ENCODE measurements at places on chromosomes 16 and 17. TPM values are rescaled to one million over a fixed set of nuclear protein-coding genes. Genes with fewer than 3 reads are reported as not detected.

NBR1 gene
- 84.7 TPM for total RNA-seq

UNC45B gene
- 0.08 TPM for total RNA-seq

SCNN1B gene
- 55.8 TPM for total RNA-seq

AOC3 gene
- total RNA-seq = 89.9 TPM

EPN3 gene
- 70.5 TPM for total RNA-seq

SULT1A4 gene
- 3.3 TPM for total RNA-seq

ZNF624 gene
- 8.7 TPM for total RNA-seq

WFIKKN1 gene
- 0.65 TPM for total RNA-seq

GINS2 gene
- total RNA-seq = 2.6 TPM

GJC1 gene
- total RNA-seq = 44.0 TPM

TMC7 gene
- 18.6 TPM for total RNA-seq

TMEM11 gene
- total RNA-seq = 20.4 TPM

CFAP52 gene
- not detected for total RNA-seq

ITGAL gene
- total RNA-seq = 8.9 TPM

SPN gene
- 4.2 TPM for total RNA-seq

PKMYT1 gene
- 2.2 TPM for total RNA-seq

CDK3 gene
- total RNA-seq = 10.7 TPM

XPO6 gene
- 145 TPM for total RNA-seq

CCDC200 gene
- total RNA-seq = not detected

ANKFN1 gene
- 33.9 TPM for total RNA-seq

SF3B3 gene
- total RNA-seq = 382 TPM

CYB5B gene
- total RNA-seq = 152 TPM

CNTNAP1 gene
- total RNA-seq = 15.3 TPM

C16orf54 gene
- 1.6 TPM for total RNA-seq

KRT12 gene
- total RNA-seq = not detected

CACNG5 gene
- not detected for total RNA-seq

NHLRC4 gene
- total RNA-seq = 0.36 TPM

NUP85 gene
- 88.6 TPM for total RNA-seq

HES7 gene
- not detected for total RNA-seq

CTRL gene
- total RNA-seq = 2.1 TPM

MYH3 gene
- 6.2 TPM for total RNA-seq

B3GNT9 gene
- total RNA-seq = 14.5 TPM

MYH11 gene
- 1,287 TPM for total RNA-seq
